ENCODE measurements at places on chromosomes 4 and X.

GRCh38 chr4:128220286-128221235 is 67.1 kb downstream of the PGRMC2 start:
- peak; percentile 36 for DNase-seq

GRCh38 chr4:107721436-107722100 is 1.5 kb upstream of the PAPSS1 start:
- no peak for DNase-seq

DNA sequence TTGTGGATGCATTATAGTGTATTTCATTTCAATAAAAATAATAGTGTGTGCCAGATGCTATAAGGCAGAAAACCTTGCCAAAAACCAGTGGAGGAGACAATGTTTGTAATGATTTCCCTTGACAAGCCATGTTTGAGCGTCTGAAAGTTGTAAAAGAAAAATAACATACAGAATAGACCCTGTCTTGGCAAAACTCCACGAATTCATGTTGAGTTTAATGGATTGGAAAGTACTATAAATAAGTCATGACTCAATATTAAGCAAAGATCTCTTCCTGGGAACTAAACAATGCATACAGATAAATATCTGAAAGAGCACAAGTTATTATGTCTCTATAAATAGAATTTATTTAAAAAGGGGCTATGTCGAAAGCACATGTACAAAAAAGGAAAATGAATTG is 543.5 kb downstream of the GABRG1 start:
- no peak for DNase-seq

GRCh38 chr4:7973545-7973981 is 33.9 kb upstream of the AFAP1 start:
- DNase-seq = no peak

DNA sequence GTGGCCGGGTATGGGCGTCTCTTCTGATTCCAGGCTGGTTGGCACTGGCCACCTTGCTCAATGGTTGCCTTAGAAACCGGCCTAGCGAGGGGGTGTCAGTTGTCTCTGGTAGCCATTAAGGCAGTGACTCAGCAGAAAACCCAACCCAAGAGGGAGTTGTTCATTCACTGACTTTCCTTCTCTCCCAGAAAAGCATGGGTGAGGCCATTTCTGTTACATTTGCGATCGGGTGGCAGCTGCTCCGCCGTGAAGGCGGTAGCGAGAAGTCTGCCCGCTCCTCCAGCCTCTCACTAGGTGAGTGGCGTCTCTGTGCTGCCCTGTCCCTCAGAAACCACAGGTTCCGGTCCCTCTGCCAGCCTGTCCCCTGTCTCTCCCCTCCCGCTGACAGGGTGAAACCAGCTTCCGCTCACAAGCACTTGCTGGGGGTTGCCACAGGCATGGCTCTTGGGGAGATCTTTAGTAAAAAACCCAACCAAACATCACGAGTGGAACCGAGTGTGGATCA is 17.4 kb downstream of the IRAK1 start:
- DNase-seq = no peak

DNA sequence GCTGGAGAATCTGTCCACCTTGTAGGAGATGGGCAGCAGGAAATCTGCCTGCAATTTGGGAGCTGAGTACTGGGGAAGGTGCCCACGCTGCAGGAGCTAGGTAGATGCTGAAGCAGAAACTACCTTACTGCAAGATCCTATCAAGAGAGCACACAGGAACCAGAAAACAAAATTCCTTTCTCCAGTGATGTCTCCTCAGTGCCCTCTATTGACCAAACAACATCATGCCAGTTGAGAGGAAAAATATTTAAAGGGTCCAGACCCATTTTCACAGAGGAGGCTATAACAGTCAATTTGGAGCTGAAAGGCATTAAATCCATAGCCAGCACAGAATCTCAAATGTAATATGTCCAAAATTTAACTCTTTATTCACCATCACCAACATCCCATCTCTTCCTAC is 406.8 kb downstream of the SLITRK2 start:
- DNase-seq = no peak

- no peak for DNase-seq
Measured at GRCh38 chr4:73220815-73221214, 37.8 kb downstream of the ANKRD17 start.

GRCh38 chrX:48890296-48890925 is 7.2 kb downstream of the TIMM17B start:
- DNase-seq = no peak

DNA sequence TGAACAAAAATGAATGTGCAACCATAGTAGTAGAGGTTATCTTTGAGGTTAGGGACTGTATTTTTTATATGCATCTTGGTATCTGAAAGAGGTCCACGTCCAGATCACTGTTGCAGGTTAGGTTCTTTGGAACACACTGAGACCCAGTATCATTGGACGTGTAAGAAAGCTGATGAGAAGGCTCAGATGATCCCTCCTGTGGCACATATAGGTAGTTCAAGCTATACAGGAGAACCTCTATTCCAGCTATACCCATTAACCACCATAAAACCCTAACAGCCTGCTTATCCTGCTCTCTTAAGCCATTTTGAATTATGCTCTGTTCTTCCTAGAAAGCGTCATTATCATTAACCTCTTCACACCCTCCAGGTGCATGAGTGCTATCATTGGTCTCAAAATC is 930.7 kb upstream of the HS3ST1 start:
- DNase-seq = no peak

- DNase-seq = no peak
Measured at GRCh38 chr4:103429283-103429682, 231.1 kb upstream of the CENPE start.

- no peak for DNase-seq
Measured at GRCh38 chr4:169689681-169690080, 68.1 kb downstream of the HPF1 start.

DNA sequence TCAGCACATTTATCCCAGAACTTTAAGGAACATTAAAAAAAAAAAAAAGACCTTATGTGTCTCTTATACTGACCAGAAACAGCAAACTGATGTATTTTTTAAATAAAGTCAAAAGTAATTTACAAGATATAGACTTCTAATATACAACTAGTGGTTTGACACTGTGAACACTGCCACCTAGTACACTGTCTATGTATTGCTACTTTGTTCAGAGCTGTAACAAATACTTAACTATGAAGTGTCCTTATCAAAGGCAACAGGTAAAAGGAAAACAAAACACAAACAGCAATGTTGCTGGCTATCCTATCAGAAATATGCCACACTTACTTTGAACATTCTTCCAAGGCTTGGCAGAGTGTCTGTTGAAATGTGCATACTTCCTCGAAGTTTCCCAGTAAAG is 60.4 kb downstream of the CD40LG start:
- DNase-seq = no peak
